ENCODE measurements at places on chromosomes 16 and 17.

DNA sequence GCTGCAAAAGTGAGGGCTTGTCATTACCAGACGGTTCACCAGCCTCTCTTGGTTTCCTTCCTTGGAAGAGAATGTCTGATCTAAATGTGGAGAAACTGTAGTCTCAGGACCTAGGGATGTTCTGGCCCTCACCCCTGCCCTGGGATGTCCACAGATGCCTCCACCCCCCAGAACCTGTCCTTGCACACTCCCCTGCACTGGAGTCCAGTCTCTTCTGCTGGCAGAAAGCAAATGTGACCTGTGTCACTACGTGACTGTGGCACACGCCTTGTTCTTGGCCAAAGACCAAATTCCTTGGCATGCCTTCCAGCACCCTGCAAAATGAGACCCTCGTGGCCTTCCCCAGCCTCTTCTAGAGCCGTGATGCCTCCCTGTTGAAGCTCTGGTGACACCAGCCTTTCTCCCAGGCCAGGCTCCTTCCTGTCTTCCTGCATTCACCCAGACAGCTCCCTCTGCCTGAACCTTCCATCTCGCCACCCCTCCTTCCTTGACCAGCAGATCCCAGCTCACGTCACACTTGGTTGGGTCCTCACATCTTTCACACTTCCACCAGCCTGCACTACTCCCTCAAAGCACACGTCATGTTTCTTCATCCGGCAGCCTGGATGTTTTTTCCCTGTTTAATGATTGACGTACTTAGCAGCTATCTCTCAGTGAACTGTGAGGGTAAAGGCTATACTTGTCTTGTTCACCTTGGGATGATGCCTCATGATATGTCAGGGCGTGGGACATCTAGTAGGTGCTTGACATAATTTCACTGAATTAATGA lies 4.3 kb downstream of the ZNF768 start:
- DNase-seq = no peak

DNA sequence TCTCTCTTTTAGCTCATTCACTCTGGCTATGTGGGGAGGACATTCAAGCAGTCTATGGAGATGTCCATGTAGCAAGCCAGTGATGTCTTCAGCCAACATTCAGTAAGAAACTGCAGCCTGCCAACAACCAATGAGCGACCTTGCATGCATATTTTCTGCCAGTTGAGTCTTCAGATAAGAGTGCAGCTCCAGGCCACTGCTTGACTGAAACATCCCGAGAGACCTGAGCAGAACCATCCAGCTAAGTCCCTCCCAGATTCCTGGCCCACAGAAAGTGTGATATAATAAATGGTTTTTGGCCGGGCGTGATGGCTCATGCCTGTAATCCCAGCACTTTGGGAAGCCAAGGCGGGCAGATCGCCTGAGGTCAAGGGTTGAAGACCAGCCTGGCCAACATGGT lies 10.5 kb upstream of the C17orf58 start:
- DNase-seq = no peak

GRCh38 chr17:82866590-82867191 lies 26.9 kb upstream of the ZNF750 start:
- no peak for DNase-seq

DNA sequence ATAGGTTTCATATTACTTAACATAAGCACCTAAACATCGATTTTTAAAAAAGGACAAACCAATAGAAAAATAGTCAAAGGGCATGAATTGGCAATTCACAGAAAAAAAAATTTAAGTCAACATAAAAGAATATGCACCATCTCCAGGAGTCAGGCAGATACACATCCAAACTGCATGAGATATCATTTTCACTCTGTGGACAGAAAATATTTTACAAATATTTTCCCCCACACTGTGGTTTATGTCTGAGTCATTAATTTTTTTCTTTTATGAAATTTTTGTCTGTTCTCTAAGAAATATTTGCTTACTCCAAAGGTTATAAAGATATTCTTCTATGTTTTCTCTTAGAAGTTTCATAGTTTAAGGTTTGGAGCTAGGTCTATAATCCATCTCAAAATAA lies 74.4 kb upstream of the DNAH17 start:
- DNase-seq = no peak

DNA sequence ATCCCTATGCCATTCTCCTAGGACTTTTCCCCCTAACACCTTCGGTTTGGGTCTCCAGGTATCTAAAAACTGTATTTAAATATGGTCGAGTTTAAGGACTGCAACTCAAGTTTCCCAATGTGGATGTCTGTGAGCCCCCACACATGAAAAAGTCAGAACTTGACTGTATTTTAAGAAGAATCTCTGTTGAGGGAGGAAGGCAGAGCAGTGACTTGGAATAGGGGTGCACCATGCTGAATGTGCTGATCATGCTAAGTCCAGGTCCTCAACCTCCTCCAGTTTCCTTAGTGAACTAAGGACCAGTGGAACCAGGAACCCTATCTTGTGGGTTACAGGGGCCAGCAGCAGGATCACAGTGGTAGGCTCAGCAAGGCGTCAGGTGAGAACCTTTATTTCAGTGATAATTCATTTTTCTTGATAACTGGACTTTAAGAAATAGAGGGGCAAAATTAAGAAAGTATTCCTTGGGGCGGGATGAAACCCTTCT lies 19.5 kb downstream of the GRB7 start:
- DNase-seq = no peak

GRCh38 chr16:23298290-23298915 lies 3.7 kb upstream of the SCNN1B start:
- no peak for DNase-seq

GRCh38 chr17:80566054-80566400 lies 21.4 kb downstream of the RPTOR start:
- no peak for DNase-seq

GRCh38 chr16:83813823-83814658 lies 6.3 kb downstream of the HSBP1 start:
- no peak for DNase-seq

DNA sequence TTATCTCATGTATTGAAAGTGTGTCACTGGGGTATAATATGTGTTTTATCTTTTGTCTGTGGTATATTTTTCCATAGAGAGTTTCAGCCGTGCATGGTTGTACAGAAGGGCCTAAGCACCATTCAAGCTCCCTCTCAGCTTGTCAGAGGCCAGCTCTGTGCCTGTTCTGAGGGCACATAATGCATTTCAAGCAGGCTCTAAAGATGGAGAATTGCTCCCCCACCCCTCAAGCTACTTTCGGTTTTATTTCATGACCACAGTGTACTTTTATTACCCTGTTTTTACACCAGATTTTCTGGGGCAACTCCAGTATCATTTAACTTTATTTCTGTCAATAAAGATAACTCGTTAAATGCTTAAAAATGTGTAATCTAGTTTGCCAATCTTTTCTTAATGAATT lies 131.7 kb downstream of the SHISA6 start:
- DNase-seq = no peak

GRCh38 chr16:67528222-67528869 lies at the start of gene RIPOR1:
Gene RIPOR1, plus strand, starts transcription at chr16:67528829. Its CDS starts 9,618 bp downstream, at chr16:67538447.
- no peak for DNase-seq

GRCh38 chr17:69423450-69423849 lies 9.0 kb downstream of the MAP2K6 start:
- DNase-seq = no peak

GRCh38 chr17:68053231-68054013 lies 17.9 kb downstream of the KPNA2 start:
- DNase-seq = no peak

DNA sequence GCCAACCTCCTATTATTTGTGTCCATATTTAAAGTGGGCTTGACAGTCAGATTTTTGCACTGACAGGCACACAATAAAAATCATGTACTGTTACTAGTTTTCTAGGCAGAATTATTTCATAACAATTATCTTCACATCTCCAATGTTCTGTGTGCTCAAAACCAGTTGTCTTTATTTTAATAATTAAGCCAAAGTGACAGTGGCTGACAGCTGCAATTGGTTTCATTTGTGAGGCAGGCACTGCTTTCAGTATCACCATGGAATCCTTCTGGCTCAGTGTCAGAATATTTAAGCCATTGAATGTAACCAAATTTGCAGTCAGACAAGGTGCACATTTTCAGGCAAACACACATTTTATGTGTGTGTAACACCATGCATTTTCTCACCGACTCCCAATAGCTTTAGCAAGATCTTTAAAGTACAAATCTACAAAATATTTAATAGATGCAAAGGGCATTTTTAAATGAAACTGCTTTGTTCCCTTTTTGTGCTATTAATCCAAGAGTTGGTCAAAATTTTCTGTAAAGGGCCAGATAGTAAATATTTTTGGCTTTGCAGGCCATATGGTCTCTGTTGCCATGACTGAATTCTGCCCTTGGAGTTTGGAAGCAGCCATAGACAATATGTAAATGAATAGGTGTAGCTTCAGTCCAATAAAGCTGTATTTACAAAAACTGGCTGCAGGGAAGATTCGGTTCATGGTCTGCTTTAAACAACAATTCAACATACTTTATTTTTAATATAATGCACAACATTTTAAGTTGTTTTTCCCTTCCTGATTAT lies 486.0 kb downstream of the KCNJ2 start:
- no peak for DNase-seq

DNA sequence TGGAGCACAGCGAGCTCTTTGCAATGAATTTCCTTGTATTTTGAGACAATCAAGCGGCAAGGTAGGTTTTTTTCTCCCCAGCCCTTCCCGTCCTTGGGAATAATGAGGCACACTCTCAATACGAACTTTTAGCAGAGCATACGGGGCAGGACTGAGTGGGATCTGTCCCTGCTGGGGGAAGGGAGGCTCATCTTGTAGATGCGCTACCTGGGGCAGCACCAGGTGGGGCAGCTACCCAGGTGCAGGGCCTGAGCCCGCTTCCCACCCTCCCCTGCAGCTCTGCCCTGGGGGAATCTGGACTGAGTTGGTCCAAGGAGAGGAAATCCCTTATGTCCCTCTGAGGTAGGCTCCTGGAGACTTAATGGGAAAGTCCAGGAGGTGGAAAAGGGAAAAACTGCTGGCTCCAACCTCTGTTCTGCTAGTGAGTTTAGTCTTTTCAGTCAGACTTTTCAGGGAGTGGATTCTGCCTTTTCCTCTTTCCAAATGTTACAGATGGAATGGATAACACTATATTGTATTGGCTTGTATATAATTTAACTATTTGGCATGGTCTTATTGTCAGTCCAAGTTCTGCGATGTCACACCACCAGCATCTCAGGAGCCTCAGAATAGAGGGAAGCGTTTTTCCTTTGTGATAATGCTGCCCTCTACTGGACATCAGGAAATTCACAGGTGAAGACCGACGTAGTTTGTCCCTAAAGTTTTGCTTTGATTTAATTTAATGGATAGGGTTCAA lies 9.6 kb upstream of the CES1 start:
- DNase-seq = no peak

- DNase-seq = no peak
Observed at GRCh38 chr17:35241520-35241919, 1.4 kb upstream of the SLFN5 start.

GRCh38 chr17:42681976-42682721 lies at the start of gene CNTNAP1:
Gene CNTNAP1, plus strand, starts transcription at chr17:42682531. Its CDS starts 299 bp downstream, at chr17:42682830.
- DNase-seq = no peak

- no peak for DNase-seq
Observed at GRCh38 chr17:81720267-81721071, 8.4 kb downstream of the SLC25A10 start.
